ENCODE measurements at places on chromosomes 4 and X. TPM values are rescaled to one million over a fixed set of nuclear protein-coding genes. Genes with fewer than 3 reads are reported as not detected.
A peak's percentile ranks its signal among the peaks of the same experiment; 100 is the strongest.

DNA sequence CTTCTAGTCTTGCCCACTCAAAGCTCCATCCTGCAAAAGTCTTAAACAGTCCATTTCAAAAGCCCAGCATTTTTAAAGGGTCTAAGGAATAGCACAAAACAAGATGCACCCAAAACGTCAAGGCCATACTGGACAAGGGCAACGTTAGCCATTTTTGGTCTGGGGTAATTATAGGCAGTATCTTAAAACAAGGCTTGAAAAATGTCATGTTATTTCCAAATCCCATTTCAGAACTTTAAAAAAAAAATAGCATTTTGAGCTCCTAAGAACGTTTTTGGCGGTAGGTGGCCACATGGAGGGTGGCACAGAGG lies 584 bp upstream of the TMEM165 start:
- peaks cover 5% of the 10 kb centered on the region for H3K36me3 ChIP-seq
- peaks cover 25% of the 10 kb centered on the region for H3K4me1 ChIP-seq
- peak overlapping the region; percentile 93 for H3K4me3 ChIP-seq

GRCh38 chrX:135535077-135535940 lies 14.8 kb downstream of the INTS6L start:
- no peak overlapping the region for H3K4me3 ChIP-seq
- peaks cover 3% of the 10 kb centered on the region for H3K4me1 ChIP-seq
- H3K36me3 ChIP-seq = peaks cover 1% of the 10 kb centered on the region
- no peak overlapping the region for H3K27ac ChIP-seq
- DNase-seq = no peak

- no peak overlapping the region for H3K27ac ChIP-seq
- peaks cover 8% of the 10 kb centered on the region for H3K4me1 ChIP-seq
- H3K36me3 ChIP-seq = no peaks in the 10 kb centered on the region
- H3K27me3 ChIP-seq = peaks cover 68% of the 10 kb centered on the region
These were observed 4.8 kb upstream of the IGFBP7 start for GRCh38 chr4:57114973-57115372.

The DRP2 gene
- total RNA-seq = 0.29 TPM

- DNase-seq = no peak
- no peaks in the 10 kb centered on the region for H3K27me3 ChIP-seq
- H3K36me3 ChIP-seq = no peaks in the 10 kb centered on the region
- no peak overlapping the region for H3K4me3 ChIP-seq
- H3K27ac ChIP-seq = no peak overlapping the region
These were observed 534.9 kb upstream of the DIPK2B start for GRCh38 chrX:45735571-45735970.

DNA sequence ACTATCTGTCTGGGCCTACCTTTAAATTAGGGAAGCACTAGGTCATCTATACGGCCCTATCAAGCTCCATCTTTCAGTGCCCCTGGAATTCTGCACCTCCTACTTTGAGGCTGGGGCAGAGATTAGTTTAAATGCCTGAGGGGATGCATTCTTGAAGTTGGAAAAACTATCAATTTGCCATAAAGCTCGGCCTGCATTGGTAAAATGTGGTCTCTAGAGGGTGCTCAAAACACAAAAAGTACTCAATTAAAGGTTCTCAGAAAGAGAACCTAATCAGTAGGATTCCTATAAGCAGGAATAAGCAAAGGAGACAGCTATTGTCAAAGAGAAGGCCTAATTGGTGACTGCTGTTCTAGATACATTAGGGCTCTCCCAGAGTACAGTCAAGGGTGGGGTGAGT lies 111.7 kb downstream of the AMER1 start:
- H3K36me3 ChIP-seq = no peaks in the 10 kb centered on the region
- no peak overlapping the region for H3K27ac ChIP-seq
- no peak for DNase-seq
- H3K4me3 ChIP-seq = no peak overlapping the region
- H3K4me1 ChIP-seq = no peaks in the 10 kb centered on the region

The SLC25A31 gene
- not detected for total RNA-seq

- no peak overlapping the region for H3K4me3 ChIP-seq
- H3K27ac ChIP-seq = no peak overlapping the region
- H3K4me1 ChIP-seq = no peaks in the 10 kb centered on the region
- DNase-seq = no peak
These were observed 26.2 kb upstream of the PAGE3 start for GRCh38 chrX:55290963-55291362.

The KLHL15 gene
- 16.2 TPM for total RNA-seq

DNA sequence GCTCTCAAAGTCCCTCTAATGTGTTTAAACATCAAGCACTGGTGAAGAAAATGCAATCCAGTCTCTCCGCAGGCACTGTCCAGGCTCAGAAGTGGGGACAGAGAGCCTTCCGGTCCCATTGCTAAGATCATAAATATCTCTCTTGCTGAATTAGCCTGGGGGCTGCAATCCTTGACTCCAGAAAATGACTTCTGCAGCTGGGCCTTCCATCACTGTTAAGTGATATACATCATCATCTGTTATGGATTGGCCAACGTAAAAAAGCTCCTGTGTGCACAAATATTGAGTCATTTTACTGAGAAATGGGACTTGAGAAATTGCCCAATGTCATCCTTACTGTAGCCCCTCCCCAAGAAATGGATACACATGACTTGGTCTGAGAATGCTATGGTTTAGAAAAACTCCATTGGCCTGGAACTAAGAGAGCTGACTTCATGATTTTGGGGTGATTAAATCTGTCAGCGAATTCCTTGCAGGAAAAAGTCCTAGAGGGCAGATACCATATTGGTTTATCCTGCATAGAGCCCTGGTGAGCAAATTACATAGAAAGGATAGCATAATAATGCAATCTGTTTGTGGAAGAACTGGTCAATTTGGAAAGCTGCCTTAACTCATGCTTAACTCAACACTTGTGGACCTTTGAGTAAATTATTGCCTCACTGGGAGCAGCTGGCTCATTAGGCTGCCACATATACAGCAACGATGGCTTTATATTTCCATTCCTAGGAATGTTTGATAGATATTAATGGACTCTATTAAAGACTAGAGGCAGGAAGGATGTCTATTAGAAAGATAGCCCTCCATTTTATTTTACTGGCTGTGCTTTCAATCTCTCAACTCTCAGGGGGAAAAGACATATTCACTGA lies 346.1 kb downstream of the GBA3 start:
- H3K4me1 ChIP-seq = peaks cover 1% of the 10 kb centered on the region
- H3K36me3 ChIP-seq = no peaks in the 10 kb centered on the region
- H3K4me3 ChIP-seq = no peak overlapping the region

The LONRF3 gene
- 1.5 TPM for total RNA-seq

- H3K27me3 ChIP-seq = no peaks in the 10 kb centered on the region
- no peak overlapping the region for H3K4me3 ChIP-seq
- DNase-seq = no peak
These were observed 208.2 kb downstream of the FAT4 start for GRCh38 chr4:125522992-125523391.

GRCh38 chrX:10240918-10241317 lies 84.1 kb downstream of the CLCN4 start:
- DNase-seq = no peak
- H3K36me3 ChIP-seq = no peaks in the 10 kb centered on the region
- H3K27ac ChIP-seq = no peak overlapping the region
- peaks cover 4% of the 10 kb centered on the region for H3K4me1 ChIP-seq
- no peak overlapping the region for H3K4me3 ChIP-seq

The F8A1 gene
- total RNA-seq = 18.6 TPM

GRCh38 chr4:35975617-35976355 lies 268.5 kb downstream of the ARAP2 start:
- no peak for DNase-seq
- H3K27me3 ChIP-seq = no peaks in the 10 kb centered on the region
- H3K4me1 ChIP-seq = no peaks in the 10 kb centered on the region

The AKAP14 gene
- not detected for total RNA-seq

GRCh38 chr4:16993956-16994840 lies 95.8 kb upstream of the LDB2 start:
- no peak for DNase-seq
- no peaks in the 10 kb centered on the region for H3K36me3 ChIP-seq
- no peak overlapping the region for H3K4me3 ChIP-seq
- H3K27ac ChIP-seq = no peak overlapping the region
- H3K27me3 ChIP-seq = peaks cover 3% of the 10 kb centered on the region
- no peaks in the 10 kb centered on the region for H3K4me1 ChIP-seq

The MAGEA2 gene
- 0.22 TPM for total RNA-seq

DNA sequence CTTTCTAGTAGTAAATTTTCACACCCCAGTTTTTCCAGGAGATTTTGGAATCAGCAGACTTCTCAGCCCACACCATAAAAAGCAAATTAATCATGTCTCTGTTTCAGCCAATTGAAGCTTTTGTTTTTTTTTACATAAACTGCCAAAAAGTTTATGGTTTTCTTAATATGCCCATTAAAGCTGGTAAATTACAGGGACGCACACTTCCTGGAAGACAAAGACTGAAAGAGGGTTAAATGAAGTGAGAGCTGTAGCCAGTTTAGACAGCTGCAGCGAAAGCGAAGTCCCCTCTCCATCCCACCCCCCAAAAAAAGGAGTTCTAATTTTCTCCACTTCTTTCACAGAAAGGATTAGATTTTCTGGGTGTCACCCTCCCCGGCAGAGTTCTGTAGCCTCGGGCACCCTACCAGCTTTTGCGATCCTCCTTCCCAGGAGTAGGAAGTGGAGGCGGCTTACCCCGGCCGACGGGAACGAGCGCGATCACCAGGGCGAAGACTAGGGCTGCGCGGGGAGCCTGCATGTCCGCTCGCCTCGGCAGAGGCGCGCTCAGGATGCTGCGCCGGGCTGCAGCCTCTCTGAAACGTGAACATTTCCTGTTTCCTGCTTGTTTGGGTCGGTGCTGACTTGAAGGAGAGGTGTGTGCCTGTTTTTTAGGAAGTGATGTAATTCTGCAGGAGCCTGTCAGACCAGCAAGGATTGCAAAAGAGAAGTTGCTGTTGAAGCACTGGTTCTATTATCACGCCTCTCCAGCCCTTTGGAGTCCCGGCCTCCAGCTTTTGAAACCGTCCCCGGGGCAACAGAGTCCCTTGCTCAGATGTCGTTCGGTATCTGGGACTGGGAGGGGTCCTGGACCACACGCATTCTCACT lies at the start of gene TMEM154:
Gene TMEM154, minus strand, starts transcription at position 584 of the 868 bp plus-strand sequence. Its CDS starts 64 bp downstream, at position 520.
- DNase-seq = peak; percentile 14
- peak within 1 kb of the TSS; percentile 33 for H3K27ac ChIP-seq
- peaks cover 9% of the 10 kb centered on the region for H3K4me1 ChIP-seq
- no peaks in the 10 kb centered on the region for H3K36me3 ChIP-seq

DNA sequence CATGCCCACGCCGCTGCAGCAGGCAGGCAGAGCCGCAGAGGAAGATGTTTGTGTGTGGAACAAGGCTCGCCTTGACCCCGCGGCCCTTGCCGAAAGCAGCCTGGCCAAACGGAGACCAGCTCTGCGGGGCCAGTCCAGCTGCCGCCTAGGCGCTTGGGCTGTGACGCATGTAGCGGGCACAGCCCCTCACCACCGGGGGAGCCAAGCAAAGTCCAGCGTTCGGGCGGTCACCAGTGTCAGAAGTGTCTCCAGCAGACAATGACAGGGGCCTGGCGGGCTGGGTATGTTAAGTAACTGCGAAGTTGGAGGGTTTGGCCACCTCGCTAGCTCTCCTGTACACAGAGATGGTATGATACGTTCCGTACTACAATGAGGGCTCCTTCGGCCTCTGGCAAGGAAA lies 1.3 kb downstream of the AMER1 start:
- H3K4me3 ChIP-seq = peak overlapping the region; percentile 85
- peak overlapping the region; percentile 82 for H3K27ac ChIP-seq
- DNase-seq = no peak
- peaks cover 4% of the 10 kb centered on the region for H3K36me3 ChIP-seq
